Memory B cell (primary cell): ENCODE measurements at places on chromosomes 16 and 17.

DNA sequence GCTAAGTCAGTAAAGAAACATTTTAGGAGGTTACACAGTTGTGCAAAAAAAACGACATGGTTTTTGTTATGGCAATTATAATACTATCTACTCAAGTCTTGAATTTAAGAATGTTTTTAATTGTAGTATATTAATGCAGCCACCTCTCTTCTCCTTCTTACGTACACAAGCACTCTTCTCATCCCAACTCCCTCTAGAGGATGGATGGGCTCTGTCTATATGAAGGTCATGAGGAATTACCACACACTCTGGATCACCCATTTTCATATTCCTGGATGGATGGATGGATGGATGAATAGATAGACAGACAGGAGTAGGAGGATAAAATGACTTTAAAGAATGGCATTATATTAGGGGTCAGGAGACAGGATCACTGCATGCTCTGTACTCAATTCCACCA is 120.0 kb downstream of the PHKB start:
- peaks cover 10% of the 10 kb centered on the region for H3K4me1 ChIP-seq
- no peaks in the 10 kb centered on the region for H3K27me3 ChIP-seq
- H3K4me3 ChIP-seq, result no peak overlapping the region
- no peak for DNase-seq
- peaks cover 24% of the 10 kb centered on the region for H3K36me3 ChIP-seq

- DNase-seq, result no peak
- H3K4me1 ChIP-seq, result peaks cover 23% of the 10 kb centered on the region
- H3K27ac ChIP-seq, result no peak overlapping the region
- H3K4me3 ChIP-seq, result peak overlapping the region; percentile 18
- peaks cover 3% of the 10 kb centered on the region for H3K36me3 ChIP-seq
- H3K27me3 ChIP-seq, result peaks cover 4% of the 10 kb centered on the region
These were observed 9.5 kb downstream of the DOK4 start for GRCh38 chr16:57476546-57477410.

DNA sequence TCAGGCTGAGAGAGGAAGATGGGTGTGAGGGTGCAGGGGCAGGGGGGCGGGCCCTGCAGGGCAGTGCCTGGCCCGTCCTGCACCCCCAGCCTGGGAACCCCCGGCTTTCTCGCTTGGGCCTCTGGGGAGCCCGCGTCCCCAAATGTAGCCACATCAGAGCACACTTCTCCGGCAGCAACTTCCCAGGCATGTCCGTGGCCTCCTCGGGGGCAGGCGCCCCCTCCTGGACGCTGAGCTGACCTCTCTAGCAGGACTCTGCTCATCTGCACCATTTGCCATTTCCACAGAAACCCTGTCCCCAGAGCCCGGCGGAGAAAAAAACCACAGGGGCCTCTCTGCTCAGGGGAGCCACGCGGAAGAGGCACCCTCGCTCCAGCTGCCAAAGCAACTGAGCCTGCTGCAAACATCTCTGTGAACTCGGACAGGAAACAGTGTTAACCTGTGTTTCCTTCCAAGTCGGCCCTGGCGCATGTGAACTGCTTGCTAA is 63.4 kb downstream of the KLHDC4 start:
- H3K27me3 ChIP-seq, result no peaks in the 10 kb centered on the region
- DNase-seq, result peak; percentile 64
- peak overlapping the region; percentile 91 for H3K27ac ChIP-seq

DNA sequence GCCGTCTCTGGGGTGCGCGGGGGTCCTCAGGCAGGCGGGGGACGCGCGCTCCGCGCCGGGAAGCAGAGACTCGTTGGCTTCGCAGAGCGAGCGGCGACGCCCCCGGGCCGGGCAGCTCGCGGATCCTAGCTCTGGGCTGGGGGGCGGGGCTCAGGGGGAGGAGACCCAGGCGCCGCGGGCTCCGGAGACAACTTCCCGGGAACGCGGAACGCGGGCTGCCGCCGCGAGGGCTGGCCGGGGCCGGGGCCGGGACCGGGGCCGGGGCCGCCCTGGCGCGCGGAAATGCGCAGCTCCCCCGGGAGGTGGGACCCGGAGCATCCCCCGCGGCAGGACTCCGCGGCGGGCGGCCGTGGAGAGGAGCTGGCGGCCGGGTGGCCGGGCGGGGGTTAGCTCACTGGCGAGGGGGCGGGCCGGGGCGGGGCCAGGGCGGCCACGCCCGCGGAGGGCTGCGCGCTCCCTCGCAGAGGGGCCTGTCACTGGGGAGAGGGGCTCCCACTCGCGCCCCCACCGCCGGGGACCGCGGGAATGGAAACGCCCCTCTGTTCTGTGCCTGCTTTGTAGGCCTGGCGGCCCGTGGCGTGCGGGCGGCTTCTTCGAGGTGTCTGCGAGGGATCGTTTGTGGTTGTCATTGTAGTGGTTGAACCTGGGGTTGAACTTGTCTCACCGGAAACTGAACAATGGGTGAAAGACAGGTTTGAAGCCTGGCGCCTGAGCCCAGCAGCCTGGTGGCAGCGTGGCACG is at the start of gene GAS7:
Gene GAS7 (minus strand): TSS at position 98 of the 741 bp plus-strand sequence.
- no peaks in the 10 kb centered on the region for H3K36me3 ChIP-seq
- H3K4me1 ChIP-seq, result no peaks in the 10 kb centered on the region
- H3K27ac ChIP-seq, result no peak within 1 kb of the TSS
- H3K27me3 ChIP-seq, result peaks cover 12% of the 10 kb centered on the region

DNA sequence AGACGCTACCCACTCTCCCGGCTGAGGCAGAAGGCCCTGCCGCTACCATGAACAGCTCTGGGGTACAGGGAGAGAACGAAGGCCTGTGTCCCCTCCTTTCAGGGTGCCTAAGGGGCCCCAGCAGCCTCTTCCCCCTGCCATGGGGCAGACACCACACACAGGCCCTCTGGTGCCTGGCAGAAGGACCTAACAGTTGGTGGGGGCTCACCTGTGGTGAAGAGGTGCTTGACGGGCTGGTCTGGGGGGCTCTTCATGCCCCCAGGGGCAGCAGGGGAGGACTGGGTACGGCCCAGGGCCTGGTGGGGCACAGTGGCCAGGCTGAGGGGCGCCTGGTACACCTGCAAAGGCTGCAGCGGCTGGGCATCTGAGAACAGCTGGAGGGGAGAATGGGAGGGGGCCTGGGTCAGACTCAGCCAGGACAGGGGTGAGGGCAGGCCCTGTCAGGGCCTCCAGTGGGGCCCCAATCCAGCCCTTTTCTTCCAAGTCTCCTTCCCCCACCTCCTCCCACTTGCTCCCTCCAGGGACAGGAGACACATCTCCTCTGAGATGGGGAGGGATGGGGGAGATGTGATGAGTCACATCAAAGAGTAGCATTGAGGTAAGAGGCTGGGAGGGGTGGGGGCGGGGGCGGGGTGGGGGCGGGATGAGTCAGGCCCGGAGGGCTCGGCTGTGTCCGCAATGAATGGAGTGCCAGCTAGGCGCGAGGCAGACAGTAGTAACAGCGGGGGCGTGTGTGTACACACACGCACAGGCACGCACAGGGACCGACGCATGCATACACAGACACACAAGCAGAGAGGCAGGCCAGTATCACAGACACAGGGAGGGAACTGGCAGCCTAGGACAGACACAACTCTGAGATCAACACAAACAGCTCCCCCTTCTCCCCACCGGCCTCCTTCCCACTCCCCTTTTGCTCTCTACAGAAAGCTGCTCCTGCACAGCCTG is 16.1 kb downstream of the G6PC3 start:
- peaks cover 21% of the 10 kb centered on the region for H3K36me3 ChIP-seq
- H3K27me3 ChIP-seq, result no peaks in the 10 kb centered on the region
- peak overlapping the region; percentile 47 for H3K27ac ChIP-seq
- DNase-seq, result no peak

DNA sequence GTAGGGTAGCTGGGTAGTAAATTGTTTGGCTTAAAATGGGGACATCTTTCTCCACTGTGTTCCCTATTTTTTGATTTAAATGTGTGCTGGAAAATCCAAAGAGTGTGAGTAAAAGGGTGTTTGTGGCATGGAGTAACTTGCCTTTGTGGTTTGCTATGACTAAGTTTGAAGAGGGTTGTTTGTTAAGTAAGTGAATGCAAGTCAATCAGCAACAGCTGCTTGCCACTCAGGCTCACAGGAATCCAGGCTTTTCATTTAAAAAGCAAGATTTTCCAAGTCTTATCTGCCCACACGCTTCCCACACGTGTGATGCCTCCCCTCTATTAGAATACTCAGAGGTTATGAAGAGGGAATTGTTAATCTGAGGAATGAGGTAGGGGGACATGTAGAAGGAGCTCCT is 847.7 kb upstream of the RBFOX1 start:
- DNase-seq, result no peak
- H3K36me3 ChIP-seq, result no peaks in the 10 kb centered on the region
- H3K27me3 ChIP-seq, result no peaks in the 10 kb centered on the region
- no peaks in the 10 kb centered on the region for H3K4me1 ChIP-seq
- H3K27ac ChIP-seq, result no peak overlapping the region
- no peak overlapping the region for H3K4me3 ChIP-seq

GRCh38 chr16:31386157-31386984 is 6.8 kb upstream of the ITGAD start:
- H3K36me3 ChIP-seq, result no peaks in the 10 kb centered on the region
- no peak for DNase-seq
- H3K27me3 ChIP-seq, result peaks cover 3% of the 10 kb centered on the region
- H3K4me1 ChIP-seq, result peaks cover 13% of the 10 kb centered on the region

DNA sequence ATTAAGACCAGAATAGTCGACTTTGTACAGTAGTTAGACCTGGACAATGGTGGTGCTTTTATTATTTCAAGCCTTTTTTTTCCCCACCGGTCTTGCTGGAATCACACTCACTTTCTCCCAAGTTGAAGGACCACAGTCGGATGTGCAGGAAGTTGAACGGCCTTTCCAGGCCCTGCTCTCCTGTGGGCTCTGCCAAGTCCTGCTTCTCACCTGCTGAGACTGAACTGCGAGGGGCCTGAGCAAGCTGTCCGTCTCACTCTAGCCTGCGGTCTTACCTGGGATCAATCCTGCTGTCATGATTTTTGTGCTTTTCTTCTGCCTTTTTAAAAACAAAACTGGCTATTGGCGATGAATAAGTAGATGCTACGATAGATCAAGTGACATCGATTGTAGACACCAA is 1.3 kb downstream of the TLCD3A start:
- no peaks in the 10 kb centered on the region for H3K27me3 ChIP-seq
- peaks cover 4% of the 10 kb centered on the region for H3K4me1 ChIP-seq
- no peak overlapping the region for H3K27ac ChIP-seq
- peak overlapping the region; percentile 87 for H3K4me3 ChIP-seq
- DNase-seq, result no peak

- DNase-seq, result no peak
- H3K27me3 ChIP-seq, result peaks cover 19% of the 10 kb centered on the region
- H3K36me3 ChIP-seq, result no peaks in the 10 kb centered on the region
- H3K4me3 ChIP-seq, result no peak overlapping the region
- no peak overlapping the region for H3K27ac ChIP-seq
These were observed 83.6 kb upstream of the NLRP1 start for GRCh38 chr17:5667871-5668270.

DNA sequence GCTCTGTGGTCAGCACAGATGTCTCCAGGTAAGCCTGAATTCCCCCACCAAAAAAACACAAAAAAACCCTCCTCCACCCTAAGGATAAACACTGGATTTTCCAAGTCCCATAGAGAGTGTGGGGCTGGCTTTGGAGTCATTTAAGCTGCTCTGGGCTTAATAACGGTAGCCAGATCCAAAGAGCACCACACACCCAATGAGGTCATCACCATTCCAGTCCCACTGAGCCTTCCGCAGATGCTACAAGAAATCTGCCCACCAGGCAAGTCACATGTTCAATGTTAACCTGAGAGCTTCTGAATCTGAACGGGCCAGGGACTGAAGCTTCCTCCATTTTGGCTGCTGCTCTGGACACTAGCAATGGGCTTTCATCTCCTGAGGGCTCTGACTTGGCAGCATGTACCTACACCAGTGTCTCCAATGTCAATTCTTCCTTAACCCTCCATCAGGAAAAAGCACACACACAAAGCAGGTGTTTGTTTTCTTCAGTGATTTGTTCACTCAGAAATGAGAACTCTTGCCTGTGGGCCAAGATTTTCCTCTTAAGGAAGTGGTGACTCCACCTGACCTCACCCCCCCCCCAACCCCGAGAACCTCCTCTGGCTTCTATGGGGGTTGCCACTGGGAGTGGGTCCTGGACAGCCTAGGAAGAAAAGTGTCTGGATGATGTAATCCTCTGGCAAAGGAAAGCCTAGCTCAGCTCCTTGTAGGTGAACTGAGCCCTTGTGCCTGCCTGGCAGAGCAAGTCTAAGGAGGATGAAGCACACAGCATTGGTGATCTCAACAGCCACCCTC is 220.1 kb downstream of the FOXL1 start:
- no peak overlapping the region for H3K27ac ChIP-seq
- no peak for DNase-seq
- H3K27me3 ChIP-seq, result peaks cover 6% of the 10 kb centered on the region
- no peak overlapping the region for H3K4me3 ChIP-seq
- no peaks in the 10 kb centered on the region for H3K4me1 ChIP-seq

GRCh38 chr16:2404099-2404498 is 25.1 kb upstream of the CCNF start:
- H3K27ac ChIP-seq, result no peak overlapping the region
- peaks cover 4% of the 10 kb centered on the region for H3K27me3 ChIP-seq
- no peaks in the 10 kb centered on the region for H3K36me3 ChIP-seq
- H3K4me1 ChIP-seq, result no peaks in the 10 kb centered on the region

DNA sequence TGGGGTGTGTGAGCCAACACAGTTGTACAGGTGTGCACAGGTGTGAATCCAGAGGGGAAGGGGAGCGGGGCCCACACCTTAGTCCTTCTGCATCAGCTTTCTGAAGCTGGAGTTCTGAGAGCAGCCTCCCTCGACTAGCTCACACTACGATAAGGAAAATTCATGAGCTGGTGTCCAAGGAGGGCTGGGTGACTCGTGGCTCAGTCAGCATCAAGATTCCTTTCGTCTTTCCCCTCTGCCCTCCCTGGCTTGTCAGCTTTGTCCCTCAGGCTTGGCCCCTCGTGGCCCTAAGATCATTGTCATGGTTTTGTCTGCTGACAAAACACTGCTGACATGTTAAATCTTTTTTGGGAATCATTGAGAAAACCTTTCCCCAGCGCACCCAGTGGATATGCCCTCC is 47.5 kb downstream of the OR1D5 start:
- H3K27ac ChIP-seq, result no peak overlapping the region
- no peak for DNase-seq
- H3K36me3 ChIP-seq, result peaks cover 22% of the 10 kb centered on the region
- no peaks in the 10 kb centered on the region for H3K27me3 ChIP-seq

- DNase-seq, result no peak
- H3K4me3 ChIP-seq, result no peak overlapping the region
- no peak overlapping the region for H3K27ac ChIP-seq
These were observed 198.3 kb upstream of the KCNJ16 start for GRCh38 chr17:69876757-69877156.
